Type B pancreatic cell (in vitro differentiated cells): ENCODE measurements at places on chromosomes 2 and 18. TPM values are rescaled to one million over a fixed set of nuclear protein-coding genes. Genes with fewer than 3 reads are reported as not detected.

DNA sequence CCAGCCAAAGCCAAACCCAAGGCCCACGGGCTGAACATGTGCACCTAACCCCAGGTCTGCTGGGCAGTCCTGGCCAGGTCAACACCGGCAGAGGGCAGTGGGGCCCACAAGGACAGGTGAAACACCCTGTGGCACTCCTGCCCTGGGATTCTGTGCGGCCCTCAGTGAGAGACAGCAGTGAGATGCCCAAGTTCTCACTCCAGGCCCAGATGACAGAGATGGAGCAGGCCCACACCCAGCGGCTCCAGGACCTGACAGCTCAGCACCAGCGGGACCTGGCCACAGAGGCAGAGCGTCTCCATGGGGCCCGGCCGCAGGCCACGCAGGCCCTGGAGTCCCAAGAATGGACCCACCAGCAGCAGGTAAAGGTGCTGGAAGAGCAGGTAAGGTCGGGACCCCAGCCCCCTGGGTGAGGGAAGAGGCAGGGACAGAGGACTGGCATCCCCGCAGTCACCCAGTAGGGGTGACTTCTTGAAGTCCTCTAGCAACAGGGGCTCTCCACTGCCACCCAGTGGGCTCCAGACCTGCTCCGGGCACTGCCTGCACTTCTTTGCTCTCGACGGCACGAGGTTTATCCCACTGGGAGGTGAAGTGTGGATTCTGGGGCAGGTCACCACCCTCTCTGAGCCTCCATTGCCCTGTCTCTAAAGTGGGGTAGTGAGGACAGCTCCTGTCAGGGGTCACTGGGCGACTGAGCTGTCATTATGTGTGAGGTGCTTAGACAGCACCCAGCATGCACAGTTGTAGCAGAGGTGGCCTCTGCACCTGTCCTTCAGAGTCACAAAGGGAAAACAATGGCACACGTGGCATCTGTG lies 8.8 kb upstream of the SNED1 start:
- peaks cover 5% of the 10 kb centered on the region for H3K4me1 ChIP-seq
- no peak for DNase-seq
- no peak overlapping the region for H3K4me3 ChIP-seq
- no peaks in the 10 kb centered on the region for H3K27me3 ChIP-seq
- H3K27ac ChIP-seq = no peak overlapping the region

GRCh38 chr2:113218283-113219091 lies 44.7 kb downstream of the PSD4 start:
- peaks cover 28% of the 10 kb centered on the region for H3K4me1 ChIP-seq
- DNase-seq = no peak
- peak overlapping the region; percentile 59 for H3K4me3 ChIP-seq
- H3K36me3 ChIP-seq = no peaks in the 10 kb centered on the region
- H3K27ac ChIP-seq = peak overlapping the region; percentile 79

- H3K27ac ChIP-seq = peak overlapping the region; percentile 67
- peaks cover 9% of the 10 kb centered on the region for H3K36me3 ChIP-seq
- H3K27me3 ChIP-seq = no peaks in the 10 kb centered on the region
- no peak for DNase-seq
Measured at GRCh38 chr2:235694721-235695601, 201.1 kb downstream of the AGAP1 start.

NOSTRIN gene
- total RNA-seq = 2.4 and 2.5 TPM in 2 replicates

DNA sequence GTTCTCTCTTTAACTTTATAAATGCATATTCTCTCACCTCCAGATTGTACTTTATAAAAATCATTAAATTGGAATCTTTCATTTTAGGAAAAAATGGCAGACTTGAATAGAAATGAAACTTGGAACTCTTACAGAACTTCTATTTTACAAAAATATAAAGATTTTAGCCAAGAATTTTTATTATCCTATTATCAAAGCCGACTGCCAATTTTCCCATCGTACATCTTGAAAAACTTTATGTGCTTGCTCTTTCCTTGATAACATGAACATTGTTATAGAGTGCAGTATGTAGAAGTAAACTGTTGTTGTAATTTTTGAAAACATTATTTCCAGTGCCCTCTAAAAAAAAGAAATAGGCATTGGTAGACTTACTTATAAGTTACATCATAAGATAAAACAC lies 475.7 kb upstream of the REG3G start:
- DNase-seq = no peak
- H3K4me1 ChIP-seq = no peaks in the 10 kb centered on the region
- H3K27me3 ChIP-seq = no peaks in the 10 kb centered on the region
- H3K36me3 ChIP-seq = no peaks in the 10 kb centered on the region
- no peak overlapping the region for H3K4me3 ChIP-seq
- H3K27ac ChIP-seq = no peak overlapping the region

SPP2 gene
- total RNA-seq = not detected in 2 replicates
